ENCODE measurements at places on chromosomes 13 and 19. TPM values are rescaled to one million over a fixed set of nuclear protein-coding genes. Genes with fewer than 3 reads are reported as not detected.

CBY2 gene
- total RNA-seq: not detected

DNA sequence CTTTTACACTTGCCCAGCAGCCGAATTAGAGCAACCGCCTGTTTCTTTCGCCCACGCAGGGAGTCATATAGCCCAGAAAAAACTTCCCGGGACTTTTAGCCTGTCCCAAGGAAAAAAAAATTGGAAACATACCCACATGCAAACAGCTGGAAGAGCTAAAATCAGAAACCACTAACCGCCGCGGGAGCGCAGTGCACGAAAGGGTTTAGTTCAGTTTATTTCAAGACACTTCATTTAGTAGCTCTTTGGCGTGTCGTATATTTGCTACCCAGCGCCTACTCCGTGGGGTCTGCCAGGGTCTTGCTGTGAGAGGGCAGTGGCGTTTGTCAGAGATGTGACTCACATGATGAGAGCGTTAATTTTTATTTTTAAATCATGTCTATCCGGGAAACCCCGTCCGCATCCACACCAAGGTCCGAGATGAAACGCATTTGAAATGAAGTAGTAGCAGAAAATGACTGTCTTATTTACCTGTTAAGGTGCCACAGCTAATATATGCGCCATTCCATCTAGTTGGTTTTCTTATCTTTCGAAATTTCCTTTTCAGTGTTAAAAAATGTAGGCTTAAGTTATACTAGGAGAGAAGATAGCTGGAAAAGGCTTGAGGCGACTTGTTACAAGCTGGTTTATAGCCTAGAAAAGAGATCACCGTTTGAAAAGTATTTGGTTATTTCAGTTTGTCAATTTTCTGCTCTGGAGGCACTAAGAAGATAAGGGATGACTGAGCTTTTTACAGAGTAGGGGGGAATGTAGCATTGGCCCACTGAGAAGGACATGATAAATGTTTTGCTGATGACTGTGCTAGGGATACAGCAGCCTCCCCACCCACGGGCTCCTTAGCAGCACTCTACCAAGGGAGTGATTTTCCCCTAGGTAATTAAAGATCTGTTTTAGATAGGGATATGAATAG, 1.7 kb downstream of the KLF5 start:
- peak; percentile 23 for DNase-seq

FXYD3 gene
- total RNA-seq: not detected

GRCh38 chr13:80590551-80590950, 249.6 kb upstream of the SPRY2 start:
- DNase-seq: no peak
